ENCODE measurements at places on chromosomes 3 and 15.

DNA sequence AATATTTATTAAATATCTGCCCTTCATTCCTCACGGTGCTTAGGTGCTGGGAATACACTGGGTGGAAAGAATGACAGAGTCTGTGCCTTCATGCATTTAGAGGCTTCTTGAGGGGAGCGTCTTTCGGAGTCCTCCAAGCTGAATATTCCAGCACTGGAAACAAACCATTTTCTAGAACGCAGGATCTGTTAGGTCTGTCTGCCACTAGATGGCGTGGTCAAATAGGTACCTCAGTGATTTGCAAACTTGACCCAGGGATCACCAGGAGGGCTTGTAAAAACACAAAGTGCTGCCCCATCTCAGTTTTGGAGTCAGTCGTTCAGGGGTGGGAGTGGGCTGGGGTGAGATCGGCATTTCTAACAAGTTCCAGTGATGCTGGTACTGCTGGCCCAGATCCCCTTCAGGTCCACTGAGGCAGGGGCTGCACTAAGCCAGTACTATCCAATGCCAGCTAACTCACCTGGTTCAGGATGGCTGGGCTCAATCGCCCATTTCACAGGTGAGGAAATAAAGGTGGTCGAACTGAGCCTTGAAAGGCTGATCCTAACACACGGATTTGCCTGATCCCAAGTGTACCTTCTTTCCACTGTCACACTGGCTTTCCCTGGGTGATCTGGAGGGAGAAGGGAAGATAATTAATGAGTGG, 14.8 kb downstream of the ARNT2 start:
- H3K27ac ChIP-seq = no peak overlapping the region
- H3K27me3 ChIP-seq = peaks cover 11% of the 10 kb centered on the region
- H3K4me1 ChIP-seq = no peaks in the 10 kb centered on the region
- H3K36me3 ChIP-seq = no peaks in the 10 kb centered on the region
- no peak overlapping the region for H3K4me3 ChIP-seq
- DNase-seq = no peak

DNA sequence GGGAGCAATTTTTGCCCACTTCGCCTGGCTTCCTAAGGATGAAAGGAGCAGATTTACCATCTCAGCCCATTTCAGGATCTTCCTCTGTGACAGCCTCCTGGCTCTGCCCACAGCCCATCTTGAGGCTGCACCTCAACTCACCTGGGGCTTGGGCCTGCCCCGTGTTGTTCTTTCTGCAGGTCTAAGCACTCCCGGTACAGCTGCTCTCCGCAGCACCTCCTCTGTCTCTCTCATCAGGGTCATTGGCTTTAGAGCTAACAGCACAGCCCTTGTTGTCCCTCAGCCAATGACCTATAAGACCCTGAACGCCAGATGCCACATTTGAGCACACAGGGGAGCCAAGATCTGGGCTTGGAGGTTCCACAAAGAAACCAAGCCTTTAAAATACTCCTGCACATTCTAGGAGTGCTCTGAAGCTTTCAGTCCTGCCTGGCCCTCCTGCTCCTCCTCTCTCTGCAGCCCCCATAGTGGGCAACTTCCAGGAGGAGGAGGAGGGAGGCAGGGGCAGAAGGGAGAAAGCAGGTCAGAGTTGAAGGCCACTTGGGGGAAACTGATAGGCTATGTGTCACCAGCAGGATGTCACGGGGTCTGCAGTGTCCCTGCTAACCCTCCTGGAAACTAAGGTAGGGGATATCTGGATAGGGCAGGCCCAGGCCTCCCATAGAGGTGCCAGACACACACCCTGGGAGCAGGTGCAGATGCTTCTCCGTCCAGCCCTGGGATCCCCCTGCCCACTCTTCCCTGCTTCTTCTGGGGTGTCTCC, 115.6 kb downstream of the ETFA start:
- H3K36me3 ChIP-seq = no peaks in the 10 kb centered on the region
- H3K27ac ChIP-seq = no peak overlapping the region
- H3K27me3 ChIP-seq = peaks cover 4% of the 10 kb centered on the region
- no peak for DNase-seq
- H3K4me1 ChIP-seq = peaks cover 5% of the 10 kb centered on the region
- H3K4me3 ChIP-seq = no peak overlapping the region

- no peak for DNase-seq
- H3K4me1 ChIP-seq = peaks cover 71% of the 10 kb centered on the region
- H3K27ac ChIP-seq = no peak overlapping the region
- H3K36me3 ChIP-seq = peaks cover 9% of the 10 kb centered on the region
These were observed 2.0 kb downstream of the PDIA5 start for GRCh38 chr3:123068601-123069381.

- H3K36me3 ChIP-seq = no peaks in the 10 kb centered on the region
- no peaks in the 10 kb centered on the region for H3K4me1 ChIP-seq
- DNase-seq = no peak
These were observed 78.2 kb upstream of the TJP1 start for GRCh38 chr15:29900237-29901189.

DNA sequence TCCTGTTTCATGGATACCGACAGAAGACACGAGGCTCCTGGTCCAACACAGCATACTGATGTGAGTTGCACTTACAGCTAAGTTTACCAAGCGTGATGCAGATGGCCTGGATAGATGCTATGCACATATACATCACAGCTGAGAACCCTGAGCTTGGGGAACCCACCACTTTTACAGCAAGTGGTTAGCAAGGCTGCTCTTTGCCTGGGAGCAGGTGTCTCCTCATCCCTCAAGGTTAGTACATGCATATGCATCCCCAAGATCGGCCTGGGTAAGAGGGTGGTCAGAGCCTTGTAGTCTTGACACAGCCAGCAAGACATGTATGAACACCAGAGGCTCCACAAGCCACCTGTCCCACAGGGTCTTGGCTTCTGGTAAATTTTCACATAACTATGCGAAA, 28.3 kb downstream of the LRRC2 start:
- H3K27ac ChIP-seq = no peak overlapping the region
- H3K4me3 ChIP-seq = peak overlapping the region; percentile 74
- no peaks in the 10 kb centered on the region for H3K36me3 ChIP-seq
- no peak for DNase-seq
- peaks cover 20% of the 10 kb centered on the region for H3K27me3 ChIP-seq

Data from activated T-helper 1 cell treated with anti-CD3 and anti-CD28 coated beads, Interleukin-12 subunit alpha, Interleukin-12 subunit beta, Interleukin-2, Interleukin-4 antibody, amounts not matched to agents 30 ng/mL and 10 ng/mL and 1 ng/mL, durations not matched to agents 14 hours and 24 hours and 36 hours (primary cell).